ENCODE measurements at places on chromosomes 3 and 15.

DNA sequence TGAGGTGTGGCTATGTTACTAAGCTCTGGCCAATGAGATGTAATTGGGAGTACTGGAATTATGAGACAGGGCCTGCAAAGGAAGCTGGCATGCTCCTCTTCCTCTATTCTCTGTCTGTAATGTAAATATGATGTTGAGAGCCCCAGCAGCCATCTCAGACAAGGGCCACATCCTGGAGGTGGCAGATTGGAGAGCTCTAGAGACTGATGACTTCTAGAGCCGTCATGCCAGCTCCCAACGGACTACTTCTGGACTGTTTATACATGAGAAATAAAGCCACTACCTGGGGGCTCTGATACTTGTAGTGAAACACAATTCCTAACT lies 19.7 kb downstream of the PLD1 start:
- no peak for DNase-seq

GRCh38 chr3:108936924-108937689 lies 16.6 kb downstream of the GUCA1C start:
- no peak for DNase-seq

DNA sequence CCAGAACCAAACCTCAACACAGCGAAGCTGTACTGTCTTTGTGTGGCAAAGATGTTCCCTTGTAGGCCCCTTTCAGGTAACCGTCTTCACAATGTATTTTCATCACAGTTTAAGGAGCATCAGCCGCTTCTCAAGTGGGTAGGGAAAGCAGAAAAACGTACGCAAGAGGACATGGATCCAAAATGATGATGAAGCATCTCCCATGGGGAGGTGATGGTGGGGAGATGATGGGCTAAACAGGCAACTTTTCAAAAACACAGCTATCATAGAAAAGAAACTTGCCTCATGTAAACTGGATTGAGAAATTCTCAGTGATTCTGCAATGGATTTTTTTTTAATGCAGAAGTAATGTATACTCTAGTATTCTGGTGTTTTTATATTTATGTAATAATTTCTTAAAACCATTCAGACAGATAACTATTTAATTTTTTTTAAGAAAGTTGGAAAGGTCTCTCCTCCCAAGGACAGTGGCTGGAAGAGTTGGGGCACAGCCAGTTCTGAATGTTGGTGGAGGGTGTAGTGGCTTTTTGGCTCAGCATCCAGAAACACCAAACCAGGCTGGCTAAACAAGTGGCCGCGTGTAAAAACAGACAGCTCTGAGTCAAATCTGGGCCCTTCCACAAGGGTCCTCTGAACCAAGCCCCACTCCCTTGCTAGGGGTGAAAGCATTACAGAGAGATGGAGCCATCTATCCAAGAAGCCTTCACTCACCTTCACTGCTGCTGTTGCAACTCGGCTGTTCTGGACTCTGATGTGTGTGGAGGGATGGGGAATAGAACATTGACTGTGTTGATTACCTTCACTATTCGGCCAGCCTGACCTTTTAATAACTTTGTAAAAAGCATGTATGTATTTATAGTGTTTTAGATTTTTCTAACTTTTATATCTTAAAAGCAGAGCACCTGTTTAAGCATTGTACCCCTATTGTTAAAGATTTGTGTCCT lies 60.0 kb downstream of the AAGAB start:
- DNase-seq: no peak

DNA sequence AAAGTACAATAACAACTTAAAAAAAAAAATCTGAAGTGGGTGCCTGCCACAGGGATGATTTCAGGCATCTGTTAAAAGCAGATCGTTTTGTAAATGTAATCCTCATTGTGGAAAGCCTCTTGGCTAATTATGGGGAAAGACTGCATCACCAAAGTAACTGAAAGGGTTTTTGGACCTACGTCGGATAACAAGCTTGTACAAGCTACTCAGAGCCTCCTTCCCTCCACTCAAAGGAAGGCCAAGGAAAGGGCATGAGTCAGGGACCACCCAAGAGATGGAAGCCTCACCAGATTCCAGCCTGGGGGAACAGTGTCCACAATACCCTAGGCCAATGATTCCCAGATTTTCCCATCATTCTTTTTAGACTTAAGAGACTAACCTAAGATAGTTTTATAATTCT lies 84.3 kb downstream of the ATP1B3 start:
- no peak for DNase-seq

DNA sequence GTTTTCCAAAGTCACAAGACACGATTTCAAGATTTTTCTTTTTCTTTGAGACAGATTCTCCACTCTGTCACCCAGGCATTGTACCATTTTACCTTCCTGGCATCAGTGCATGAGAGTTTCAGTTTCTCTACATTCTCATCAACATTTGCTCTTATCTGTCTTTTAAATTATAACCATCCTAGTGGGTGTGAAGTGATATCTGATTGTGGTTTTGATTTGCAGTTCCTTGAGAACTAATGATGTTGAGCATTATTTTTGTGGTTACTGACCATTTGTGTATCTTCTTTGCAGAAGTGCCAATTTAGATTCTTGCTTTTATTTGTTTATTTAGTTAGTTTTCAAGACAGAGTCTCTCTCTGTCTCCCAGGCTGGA lies 41.2 kb downstream of the ADIPOQ start:
- no peak for DNase-seq

DNA sequence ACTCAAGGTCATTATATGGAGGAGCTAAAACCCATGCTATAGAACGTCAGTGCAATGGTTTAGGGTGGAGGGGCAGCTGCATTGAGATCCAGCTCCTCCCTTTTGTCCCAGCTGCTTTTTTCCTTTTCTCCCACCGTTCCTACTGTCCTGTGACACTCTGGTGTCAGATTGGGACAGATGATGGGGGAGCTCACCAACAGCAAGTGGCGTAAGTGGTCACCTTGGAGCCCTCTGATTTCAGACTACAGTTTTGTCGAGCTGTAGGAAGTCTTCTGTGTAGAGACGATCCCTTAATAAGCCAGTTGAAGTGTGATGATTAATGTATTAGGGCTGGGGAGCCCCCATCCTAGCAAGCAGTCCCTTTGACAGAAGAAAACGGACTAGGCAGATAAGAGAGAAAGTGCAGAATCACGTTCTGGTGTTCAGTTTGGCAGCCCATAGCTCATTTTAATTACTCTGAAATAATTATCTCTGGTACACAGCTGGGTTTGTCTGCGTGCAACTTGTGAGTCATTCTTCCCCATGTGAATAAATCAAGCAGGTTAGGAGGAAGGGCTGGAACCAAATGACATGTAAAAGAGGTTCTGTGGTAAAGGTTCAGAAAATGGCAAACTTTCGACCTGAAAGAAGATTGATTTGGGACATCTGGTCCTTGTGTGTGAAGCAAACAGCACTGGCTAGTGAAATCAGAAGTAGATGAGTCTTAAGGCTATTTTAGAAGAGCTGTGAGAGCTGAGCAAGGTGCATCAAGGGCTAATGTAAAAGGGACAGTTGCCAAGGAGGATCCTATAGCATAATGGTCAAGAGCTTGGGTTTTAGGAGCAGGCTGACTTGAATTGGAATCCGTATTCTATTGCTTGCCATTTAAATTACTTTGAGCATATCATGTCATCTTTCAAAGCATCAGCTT lies 241.4 kb downstream of the EDEM1 start:
- DNase-seq: no peak

DNA sequence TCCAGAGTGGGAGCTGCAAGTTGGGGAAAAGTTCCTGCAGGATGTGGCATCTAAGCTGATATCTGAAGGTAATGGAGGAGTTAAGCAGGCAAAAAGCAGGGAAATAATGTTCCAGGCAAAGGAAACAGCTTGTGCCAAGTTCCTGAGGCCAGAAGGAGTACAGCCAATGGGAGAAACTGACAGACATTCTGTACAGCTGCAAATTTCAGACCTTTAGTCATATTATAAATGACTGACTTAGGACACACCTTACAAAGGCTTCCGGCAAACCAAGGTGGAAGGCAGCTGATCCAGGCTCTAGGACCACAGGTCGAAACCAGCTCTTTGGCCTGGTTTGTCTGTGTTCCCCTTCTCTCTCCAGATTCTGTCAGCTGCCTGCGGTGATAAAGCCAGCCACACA lies 9.3 kb downstream of the WWTR1 start:
- no peak for DNase-seq

- no peak for DNase-seq
Observed at GRCh38 chr15:44034933-44035624, 160.0 kb downstream of the FRMD5 start.

GRCh38 chr15:78308422-78309032 lies 9.1 kb upstream of the SKIC8 start:
- peak; percentile 84 for DNase-seq

- DNase-seq: no peak
Observed at GRCh38 chr15:98809273-98809672, 160.9 kb downstream of the IGF1R start.

DNA sequence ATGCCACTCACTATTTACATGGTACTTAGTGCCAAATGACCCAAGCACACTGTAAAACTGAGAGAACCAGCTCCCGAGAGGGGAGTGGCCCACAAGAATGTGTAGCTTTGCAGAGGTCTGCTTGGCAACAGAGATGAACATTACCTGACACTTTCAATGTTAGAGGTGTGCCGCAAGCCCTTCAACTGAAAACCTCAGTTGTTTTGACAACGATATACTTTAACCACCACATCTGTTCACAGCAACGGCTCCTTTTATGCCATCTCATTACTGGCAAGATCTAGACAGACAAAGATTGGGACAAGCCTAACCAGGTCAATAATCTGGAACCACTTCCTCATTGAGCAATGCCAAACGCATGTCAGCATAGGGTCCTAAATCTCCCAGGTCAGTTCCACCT lies 23.7 kb downstream of the NEK10 start:
- DNase-seq: no peak

DNA sequence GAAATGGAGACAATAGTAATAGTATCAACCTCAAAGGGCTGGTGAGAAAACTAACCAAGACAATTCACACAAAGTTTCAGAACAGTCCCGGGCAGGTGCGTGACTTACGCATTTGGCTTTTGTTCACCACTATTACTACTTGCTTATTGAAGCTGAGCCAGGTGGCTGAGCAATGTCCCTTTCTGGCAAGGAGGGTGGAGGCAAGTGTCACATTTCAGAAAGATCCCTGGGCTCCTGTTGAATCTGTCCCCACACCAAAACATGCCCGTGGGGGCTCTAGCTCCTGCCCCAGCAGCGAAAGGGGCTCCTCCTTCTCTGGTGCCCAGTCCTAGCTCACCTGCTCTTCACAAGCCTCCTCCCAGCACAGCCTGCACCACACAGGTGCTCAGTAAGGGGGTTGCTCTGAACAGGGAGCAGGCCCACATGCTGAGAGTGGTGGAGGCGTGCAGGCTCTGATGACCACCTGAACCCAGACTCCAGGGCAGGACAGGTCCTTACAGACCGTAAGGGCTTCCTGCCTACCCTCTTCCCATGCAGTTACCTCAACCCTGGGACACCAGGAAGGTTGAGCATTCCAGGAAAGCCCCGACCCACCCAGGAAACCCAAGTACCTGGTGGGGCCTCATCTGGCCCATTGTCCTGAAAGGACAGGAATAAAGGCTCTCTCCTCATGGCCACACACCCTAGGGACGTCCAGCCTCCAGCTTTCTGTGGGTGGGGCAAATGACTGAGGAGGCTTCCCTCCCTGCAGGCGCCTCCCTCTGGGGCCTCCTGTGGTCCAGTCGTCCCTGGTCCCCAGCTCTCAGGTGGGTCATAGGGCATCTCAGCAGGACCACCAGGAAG lies 32.6 kb downstream of the SEMA7A start:
- no peak for DNase-seq

GRCh38 chr3:182633186-182633585 lies 160.1 kb upstream of the ATP11B start:
- DNase-seq: no peak

- DNase-seq: no peak
Observed at GRCh38 chr3:24389108-24390090, 105.3 kb downstream of the THRB start.

DNA sequence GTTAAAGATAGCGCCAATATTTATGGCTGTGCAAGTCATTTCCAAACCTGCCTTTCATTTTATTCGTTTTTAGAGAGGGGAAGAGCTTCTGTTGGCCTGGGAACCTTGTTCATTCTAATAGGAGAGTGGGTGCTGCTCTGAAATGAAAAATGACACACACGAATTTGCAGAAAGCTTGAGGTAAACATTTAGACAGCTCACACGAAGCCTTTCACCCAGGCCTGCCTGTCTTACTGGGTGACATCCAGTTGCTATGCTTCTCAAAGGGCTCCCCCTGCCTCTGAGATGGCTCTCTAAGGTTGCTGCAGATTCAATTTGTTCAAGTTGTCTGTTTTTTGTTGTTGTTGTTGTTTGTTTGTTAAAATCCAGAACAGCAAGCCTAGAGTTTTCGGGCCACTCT lies 18.2 kb downstream of the PEX5L start:
- DNase-seq: no peak

DNA sequence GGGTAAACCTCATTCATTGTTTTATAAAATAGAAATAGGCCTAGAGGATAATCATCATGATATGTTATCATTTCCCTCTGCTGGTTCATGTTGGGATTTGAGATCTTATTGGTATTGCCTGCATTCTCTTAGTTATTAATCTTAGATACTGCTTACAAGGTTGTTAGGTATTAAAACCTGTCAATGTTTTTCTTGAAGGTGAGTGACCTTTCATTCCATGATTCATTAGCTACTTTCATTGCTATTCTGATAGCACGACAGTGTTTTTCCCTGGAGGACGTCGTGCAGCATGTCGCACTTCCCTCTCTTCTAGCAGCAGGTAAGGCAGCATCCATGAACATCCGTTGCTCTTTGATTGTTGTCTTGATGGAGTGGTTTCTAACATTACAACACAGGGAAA lies 17.1 kb downstream of the P2RY12 start:
- DNase-seq: no peak

GRCh38 chr15:39530480-39531342 lies 50.2 kb upstream of the THBS1 start:
- no peak for DNase-seq

DNA sequence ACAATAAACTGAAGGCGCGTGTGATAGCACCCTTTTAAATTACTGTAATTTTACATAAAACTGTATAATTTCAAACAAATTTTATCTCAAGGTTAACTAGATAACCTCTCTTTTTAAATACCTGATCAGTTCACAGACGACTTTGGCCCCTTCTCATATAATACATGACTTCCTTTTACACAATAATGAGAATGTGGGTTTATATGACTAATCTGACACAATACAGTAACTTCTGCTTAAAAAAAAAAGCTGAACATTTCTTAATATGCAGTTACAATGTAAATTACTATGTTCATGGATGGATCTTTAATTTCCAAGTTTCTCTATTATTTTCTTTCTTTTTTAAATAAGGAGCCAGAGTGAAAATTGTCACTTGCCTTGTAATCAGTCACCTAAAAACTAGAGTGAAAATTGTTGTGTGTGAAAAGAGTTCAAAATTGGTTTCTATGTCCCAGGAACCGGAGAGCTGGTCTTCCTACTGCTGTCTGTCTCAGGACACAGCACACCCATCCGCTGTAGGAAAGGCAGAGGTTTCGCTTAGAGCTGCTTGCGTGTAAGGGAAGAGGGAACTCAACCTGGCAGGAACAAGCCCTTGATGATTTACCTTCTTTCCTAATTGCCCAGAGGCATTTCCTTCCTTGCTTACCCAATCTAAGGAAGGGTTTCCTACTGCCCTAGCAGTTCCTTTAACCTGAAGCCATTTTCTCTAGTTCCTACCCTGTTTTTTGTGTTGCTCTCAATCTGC lies 33.3 kb downstream of the PLD1 start:
- DNase-seq: no peak

- DNase-seq: no peak
Observed at GRCh38 chr15:62248277-62248984, 83.3 kb upstream of the C2CD4B start.
